ENCODE measurements at places on chromosomes 11 and 22. TPM values are rescaled to one million over a fixed set of nuclear protein-coding genes. Genes with fewer than 3 reads are reported as not detected.

SCN4B gene
- 2.9 TPM for total RNA-seq

SCN3B gene
- 1.2 TPM for total RNA-seq

RAB36 gene
- total RNA-seq: 7.5 TPM

SMIM35 gene
- not detected for total RNA-seq

OR2AG1 gene
- not detected for total RNA-seq

GP1BB gene
- 4.1 TPM for total RNA-seq

KIAA1671 gene
- 65.1 TPM for total RNA-seq

GVQW3 gene
- total RNA-seq: 6.2 TPM

SMIM38 gene
- total RNA-seq: 2.2 TPM

ASPHD2 gene
- 1.2 TPM for total RNA-seq

OR5P2 gene
- not detected for total RNA-seq

PTPRCAP gene
- total RNA-seq: 4.2 TPM

PKNOX2 gene
- 17.3 TPM for total RNA-seq

RTCB gene
- total RNA-seq: 47.3 TPM

ARHGAP20 gene
- 7.7 TPM for total RNA-seq

DNAJB7 gene
- not detected for total RNA-seq

MYBPC3 gene
- 0.53 TPM for total RNA-seq

APOC3 gene
- total RNA-seq: not detected

YPEL4 gene
- 2.1 TPM for total RNA-seq

TRIM48 gene
- total RNA-seq: not detected

UPB1 gene
- 1.3 TPM for total RNA-seq

NADSYN1 gene
- 85.2 TPM for total RNA-seq

CECR2 gene
- 4.8 TPM for total RNA-seq

PDGFD gene
- 19.6 TPM for total RNA-seq

UPK3A gene
- total RNA-seq: not detected

LUZP2 gene
- total RNA-seq: 0.18 TPM

TMEM151A gene
- 0.31 TPM for total RNA-seq

CCDC87 gene
- total RNA-seq: 0.22 TPM

RASSF10 gene
- 0.27 TPM for total RNA-seq

NXPE2 gene
- 0.71 TPM for total RNA-seq
